Activated naive CD8-positive, alpha-beta T cell treated with anti-CD3 and anti-CD28 coated beads for 36 hours (primary cell): ENCODE measurements at places on chromosomes 2 and 18.

GRCh38 chr2:168573128-168573903, 117.2 kb downstream of the CERS6 start:
- no peak for DNase-seq

DNA sequence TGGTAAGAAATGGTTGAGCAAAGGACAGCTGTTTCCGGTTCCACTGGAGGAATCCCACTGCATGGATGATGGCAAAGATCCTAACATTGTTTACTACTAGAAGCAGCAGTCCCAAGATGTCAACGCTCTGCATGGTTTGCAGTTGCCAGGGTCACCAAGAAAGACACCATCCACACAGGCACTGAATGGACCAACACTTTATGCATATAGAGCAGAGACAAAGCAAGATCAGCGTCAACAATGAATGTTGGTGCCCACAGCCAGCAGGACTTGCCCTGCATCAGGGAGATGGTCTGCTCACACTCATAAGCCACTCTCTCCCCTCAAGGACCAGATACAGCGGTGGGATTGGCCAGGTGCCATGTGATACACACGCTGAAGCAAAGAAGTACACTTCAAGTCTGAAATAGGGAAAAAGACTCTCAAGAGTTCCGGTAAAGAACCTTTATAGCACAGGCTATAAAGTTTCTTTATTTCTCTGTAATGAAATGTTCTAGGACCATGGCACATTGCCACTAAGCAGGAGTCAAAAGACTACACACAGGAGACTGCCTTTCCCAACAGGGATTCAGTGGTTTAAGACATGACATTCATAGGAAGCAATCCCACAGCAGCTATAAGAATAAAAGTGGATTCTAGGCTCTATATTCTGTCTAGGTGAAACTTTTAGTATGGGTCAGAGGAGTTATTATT, 133.2 kb upstream of the EPHA4 start:
- no peak for DNase-seq

GRCh38 chr2:111534910-111535352, 349.1 kb downstream of the ANAPC1 start:
- no peak for DNase-seq

GRCh38 chr2:69741229-69741574, 732 bp upstream of the ANXA4 start:
- DNase-seq, result peak; percentile 14
